NCI-H748 treated with DMSO at 0.1 percent for 48 hours (cell line): ENCODE measurements at places on chromosomes 7 and 10.

DNA sequence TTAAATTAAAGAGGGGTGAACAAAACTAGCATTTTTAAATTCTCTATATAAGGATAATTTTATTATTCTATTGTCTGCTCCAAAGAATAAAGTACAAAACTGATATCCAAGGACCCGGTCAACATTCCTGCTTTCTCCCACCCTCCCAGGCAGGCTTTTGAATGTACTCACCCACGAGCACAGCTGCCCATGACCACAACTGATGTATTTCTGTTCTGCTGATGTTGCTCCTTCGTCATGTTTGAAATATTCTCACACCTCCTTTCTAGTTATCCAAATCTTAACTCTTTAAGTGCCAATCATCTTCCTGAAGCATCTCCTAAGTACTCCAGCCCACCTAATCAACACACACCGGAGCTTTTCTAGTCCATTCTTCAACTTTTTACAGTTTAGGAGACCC, 46.7 kb downstream of the CALD1 start:
- no peak for DNase-seq

DNA sequence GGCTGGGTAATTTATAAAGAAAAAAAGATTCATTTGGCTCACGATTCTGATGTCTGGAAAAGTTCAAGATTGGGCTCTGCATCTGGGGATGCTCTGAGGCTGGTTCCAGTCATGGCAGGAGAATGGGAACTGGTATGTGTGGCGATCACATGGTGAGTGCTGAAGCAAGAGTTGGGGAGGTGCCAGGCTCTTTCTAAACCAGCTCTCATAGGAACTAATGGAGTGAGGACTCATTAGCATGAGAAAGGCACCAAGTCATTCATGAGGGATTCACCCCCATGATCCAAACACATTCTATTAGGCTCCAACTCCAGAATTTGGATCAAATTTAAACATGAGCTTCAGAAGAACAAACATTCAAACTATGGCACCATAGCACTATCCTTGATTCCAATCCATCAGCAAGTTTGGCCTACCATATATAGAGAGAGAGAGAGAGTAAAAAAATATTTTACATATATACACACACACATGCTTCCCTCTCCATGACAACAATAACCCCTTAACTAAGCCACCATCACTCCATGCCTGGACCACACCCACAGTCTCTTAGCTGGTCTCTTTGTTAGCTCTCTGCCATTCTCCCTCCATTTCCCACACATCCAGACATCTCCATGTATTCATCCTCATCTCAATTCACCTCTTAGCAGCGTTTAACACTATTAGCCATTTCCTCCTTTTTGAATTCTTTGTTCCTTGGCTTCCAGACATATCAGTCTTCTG, 57.9 kb downstream of the NPY start:
- no peak for DNase-seq

DNA sequence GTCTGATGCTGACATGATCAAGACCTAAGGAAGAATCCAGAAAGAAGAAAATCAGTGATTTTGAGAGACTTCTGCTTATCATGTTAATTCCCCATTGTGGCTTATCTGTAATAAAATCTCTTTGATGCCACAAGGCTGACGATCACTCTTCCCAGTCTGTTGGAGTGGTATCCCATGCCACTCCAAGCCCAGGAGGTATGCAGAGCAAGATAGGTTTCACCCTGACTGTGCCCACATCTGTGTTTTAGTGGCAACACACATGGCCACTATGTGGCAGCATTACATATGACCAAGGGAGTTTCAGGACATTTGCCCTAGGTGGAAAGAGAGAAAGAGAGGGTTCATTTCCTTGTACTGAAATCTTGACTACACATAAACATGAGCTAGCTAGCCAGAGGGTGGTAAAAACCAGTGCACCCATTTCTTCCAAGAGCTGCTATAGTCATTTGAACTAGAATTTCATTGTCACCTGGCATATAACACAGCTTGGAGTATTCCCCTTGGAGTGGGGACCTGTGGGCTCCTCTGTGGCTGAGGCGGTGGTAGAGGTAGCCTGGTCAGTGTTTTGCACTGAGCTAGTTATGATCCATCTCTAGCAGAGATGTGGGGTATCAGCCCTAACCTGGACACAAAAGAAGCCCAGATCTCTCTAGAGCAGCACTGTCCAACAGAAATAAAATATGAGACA, 20.8 kb downstream of the LAMB4 start:
- DNase-seq: peak; percentile 11

DNA sequence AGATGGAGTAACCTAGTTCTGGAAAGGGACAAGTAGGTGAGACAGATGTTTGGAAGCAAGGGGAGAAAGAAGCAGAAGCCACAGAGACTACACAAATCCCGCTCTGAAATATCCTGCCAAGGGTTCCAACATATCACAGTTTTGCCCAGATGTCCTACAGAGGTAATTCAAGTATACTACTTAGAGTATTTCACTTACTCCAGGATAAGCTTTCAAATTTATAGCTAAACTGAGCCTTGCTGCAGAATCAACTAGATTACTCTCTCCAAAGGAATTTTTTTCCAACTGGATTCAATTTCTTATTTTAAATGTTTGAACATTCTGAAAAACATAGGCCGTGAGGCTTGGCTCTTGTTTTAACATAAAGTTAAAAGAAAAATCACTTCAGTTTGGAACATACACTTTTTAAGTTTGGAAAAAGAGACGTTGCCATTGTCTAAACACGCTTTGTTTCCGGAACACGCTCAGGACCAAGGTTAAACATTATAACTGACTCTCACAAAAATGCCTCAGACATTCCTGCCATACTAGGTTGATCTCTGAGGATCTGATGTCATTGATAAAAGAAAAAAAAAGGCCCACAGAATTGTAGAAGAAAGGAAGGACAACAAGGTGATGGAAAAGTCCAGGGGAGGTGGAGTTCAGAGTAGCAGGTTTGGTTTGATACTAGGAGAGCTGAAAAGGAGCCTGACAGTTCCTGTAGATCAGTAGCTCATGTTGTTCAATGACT, 74.8 kb downstream of the FAM185A start:
- no peak for DNase-seq

DNA sequence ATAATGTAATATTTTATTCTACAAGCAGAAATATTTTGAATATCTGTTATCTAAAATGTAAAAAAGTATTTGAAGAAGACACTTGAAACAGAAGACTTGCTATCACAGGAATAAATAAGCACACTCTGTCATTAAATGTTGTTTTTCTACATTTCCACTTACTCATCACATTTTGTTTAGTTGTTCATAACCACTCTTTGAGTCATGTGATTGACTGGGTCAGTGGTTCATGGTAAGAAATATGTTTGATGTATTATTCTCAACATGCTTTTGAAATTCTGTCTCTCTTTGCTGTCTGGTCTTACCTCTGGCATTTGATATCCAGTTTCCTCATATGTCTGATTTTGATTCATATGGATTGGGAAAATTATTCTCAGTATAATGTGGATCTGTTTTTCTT, 171.8 kb downstream of the SUGCT start:
- no peak for DNase-seq

DNA sequence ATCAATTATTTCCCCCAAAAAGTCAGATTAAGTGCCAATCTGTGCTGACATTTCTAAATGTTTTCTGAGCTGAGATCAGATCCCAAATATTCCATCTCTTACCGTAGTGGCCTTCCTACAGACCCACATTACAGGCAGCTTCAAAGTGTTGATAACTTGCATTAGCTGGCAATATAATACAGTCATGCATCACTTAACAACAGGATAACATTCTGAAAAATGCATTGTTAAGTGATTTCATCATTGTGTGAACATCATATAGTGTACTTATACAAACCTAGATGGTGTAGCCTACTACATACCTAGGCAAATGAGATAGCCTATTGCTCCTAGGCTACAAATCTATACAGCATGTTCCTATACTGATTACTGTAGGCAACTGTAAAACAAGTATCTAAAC, 22.4 kb downstream of the SLC25A13 start:
- no peak for DNase-seq

DNA sequence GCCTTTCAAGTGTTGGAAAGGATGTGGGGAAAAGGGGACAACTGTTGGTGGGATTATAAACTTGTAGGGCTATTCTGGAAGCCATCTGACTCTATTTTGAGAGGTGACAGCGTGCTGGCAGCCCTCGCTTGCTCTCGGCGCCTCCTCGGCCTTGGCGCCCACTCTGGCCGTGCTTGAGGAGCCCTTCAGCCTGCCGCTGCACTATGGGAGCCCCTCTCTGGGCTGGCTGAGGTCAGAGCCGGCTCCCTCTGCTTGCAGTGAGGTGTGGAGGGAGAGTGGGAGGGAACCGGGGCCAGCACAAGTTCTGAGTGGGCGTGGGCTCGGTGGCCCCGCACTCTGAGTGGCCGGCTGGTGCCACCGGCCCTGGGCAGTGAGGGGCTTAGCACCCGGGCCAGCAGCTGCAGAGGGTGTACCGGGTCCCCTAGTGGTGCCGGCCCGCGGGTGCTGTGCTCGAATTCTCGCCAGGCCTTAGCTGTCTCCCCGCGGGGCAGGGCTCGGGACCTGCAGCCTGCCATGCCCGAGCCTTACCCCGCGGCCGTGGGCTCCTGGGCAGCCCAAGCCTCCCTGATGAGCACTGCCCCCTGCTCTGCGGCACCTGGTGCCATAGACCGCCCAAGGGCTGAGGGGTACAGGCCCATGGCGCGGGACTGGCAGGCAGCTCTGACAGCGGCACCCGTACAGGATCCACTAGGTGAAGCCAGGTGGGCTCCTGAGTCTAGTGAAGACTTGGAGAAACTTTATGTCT, 33.6 kb downstream of the PLAU start:
- DNase-seq: no peak

GRCh38 chr7:150398965-150399320, 19.8 kb downstream of the ZNF775 start:
- DNase-seq: no peak

DNA sequence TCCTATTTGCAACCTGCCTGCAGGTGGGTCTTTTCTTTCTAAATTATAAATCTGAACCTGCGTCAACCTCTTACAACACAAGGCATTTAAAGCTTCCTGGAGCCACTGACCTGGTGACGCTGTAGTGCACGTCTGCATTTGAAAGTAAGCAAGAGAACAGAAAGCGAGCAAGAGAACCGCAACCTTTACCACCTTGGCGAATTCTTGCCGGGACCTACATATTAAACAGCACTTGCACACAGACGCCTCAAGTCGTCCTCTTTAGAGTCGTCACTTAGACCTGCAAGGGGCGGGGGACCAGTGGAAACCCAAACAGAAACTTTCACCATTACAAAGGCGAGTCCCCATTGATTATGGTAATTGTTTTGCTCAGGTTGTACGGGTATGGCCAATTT, 9.5 kb downstream of the GLI3 start:
- no peak for DNase-seq

DNA sequence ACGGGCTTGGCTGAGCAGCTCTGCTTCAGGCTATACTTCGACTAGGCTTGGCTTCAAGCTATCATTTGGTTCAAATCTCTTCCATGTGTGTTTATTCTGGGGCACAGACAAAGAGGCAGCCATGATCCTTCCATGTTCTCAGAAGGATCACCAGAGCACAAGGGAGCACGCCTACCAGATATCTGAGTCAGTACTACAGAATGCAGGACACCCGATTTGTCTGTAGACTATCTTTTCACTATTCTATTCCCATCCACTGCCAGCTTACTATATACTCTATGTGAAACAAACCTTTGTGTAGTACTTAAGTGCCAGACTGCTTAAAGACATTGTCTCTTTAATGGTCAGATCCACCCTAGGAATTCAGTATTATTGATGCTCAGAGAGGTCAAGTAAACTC, 35.1 kb downstream of the CH25H start:
- no peak for DNase-seq

DNA sequence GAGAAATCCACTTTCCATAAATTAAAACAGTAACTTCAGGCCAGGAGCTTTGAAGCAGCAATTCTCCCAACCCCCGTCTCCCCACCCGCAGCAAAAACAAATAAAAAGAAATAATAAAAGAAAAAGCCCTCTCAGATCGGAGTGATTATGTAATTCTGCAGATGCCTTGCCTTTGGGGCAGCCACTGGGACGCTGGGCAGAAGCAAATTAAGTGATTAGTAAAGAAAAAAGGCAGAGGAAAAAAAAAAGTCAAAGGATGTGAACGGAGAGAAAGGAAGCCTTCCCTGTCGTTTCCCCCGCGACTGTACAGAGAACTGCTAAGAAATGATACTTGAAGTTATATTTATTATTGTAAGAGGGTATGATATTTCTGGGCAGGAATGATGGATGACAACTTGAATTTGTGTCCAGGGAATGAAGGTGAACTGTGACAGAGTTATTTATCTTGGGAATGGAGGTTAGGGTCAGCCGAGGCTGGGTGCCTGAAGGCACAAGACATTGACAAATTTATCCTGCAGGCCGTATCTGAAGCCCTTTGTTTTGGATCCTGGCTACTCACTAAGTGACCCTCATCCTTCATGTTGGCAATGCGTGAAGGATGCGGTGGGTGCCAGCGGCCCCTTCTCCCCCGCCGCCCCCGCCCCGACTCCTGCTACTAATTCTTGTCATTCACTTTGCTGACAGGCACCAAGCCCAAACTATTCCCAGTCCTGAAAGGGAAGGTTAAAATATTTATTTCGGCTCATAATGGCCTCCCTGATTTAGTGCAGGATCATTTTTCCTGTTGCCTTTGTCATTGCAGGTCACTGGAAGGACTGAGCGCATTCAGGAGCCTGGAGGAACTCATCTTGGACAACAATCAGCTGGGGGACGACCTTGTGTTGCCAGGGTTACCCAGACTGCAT, 604.0 kb downstream of the LRMDA start:
- DNase-seq: no peak

DNA sequence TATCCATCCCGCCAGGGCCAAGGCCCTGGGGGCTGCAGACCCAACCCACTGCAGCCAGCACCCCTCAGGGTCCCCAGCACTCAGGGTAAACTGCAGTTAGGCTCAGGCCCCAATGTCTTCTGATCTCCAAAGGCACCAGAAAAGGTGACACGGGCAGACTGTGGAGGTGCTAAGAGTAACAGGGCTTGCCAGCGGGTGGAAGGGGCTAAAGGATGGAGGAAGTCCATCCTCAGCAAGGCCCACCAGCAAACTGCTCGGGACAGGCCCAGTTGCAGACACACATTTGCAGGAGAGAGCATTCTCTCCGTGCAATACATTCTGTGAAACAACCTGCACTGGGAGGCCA, 95.6 kb upstream of the DDC start:
- no peak for DNase-seq

DNA sequence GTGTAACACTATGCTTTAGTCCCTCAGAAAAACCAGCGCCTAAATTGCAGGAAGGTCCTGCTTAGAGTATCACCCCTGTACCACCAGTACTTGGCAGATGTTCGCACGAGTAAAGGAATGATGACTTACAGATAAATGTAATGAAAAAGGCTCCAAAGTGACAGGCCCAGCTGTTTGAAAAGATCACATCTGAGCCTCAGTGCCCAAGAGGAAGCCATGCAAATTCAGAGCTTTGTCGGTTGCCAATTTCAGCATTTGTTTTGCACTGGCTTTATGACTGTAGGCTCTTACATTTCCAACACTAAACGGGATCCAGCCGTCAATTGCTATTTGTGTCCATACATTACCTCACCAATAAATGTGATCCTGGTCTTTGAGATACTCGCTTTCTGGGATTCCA, 60.6 kb upstream of the GAD2 start:
- no peak for DNase-seq

DNA sequence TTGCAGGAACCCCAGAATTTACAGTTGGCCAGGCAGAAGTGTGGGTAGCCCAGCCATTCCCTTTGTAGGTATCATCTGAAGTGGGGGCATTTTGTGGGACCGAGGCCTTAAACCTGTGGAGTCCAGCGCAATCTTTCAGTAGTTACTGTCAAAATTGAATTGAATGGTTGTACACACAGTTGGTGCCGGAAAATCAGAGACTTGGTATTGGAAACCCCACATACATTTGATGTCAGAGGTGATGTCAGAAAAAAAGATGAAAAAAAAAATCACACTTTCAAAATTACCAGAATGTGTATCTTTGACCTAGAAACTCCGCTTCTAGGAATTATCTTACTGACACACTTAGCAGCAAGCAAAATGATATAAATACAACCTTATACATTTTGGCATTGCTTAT, 153.8 kb upstream of the PLXNA4 start:
- no peak for DNase-seq
